ENCODE measurements at places on chromosomes 13 and 19.
A peak's percentile ranks its signal among the peaks of the same experiment; 100 is the strongest.

- no peak for DNase-seq
Observed at GRCh38 chr13:99425485-99426341, 75.6 kb upstream of the TM9SF2 start.

DNA sequence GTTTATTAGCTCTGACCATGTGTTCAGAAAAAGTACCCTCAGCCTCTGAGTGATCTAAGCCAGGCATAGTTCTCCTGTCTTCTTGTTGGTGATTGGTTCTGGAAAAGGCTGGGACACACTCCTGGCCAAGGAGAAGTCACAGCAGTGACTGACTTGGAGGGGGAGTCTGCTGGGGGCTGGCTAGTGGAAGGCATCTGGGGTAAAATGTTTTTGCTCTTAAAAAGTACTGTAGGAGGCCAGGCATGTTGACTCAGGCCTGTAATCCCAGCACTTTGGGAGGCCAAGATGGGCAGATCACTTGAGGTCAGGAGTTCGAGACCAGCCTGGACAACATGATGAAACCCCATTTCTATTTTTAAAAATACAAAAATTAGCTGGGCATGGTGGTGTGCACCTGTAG, 21.7 kb downstream of the FAM187B start:
- no peak for DNase-seq

DNA sequence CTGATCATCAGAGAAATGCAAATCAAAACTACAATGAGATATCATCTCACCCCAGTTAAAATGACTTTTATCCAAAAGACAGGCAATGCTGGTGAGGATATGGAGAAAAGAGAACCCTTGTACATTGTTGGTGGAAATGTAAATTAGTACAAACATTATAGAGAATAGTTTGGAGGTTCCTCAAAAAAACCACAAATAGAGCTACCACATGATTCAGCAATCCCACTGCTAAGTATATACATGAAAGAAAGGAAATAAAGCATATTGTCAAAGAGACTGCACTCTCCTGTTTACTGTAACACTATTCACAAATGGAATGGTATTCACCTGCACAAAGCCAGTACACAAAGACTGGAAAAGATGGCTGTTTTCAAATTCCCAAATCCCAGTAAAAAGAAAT, 1233.7 kb downstream of the PCDH17 start:
- no peak for DNase-seq

DNA sequence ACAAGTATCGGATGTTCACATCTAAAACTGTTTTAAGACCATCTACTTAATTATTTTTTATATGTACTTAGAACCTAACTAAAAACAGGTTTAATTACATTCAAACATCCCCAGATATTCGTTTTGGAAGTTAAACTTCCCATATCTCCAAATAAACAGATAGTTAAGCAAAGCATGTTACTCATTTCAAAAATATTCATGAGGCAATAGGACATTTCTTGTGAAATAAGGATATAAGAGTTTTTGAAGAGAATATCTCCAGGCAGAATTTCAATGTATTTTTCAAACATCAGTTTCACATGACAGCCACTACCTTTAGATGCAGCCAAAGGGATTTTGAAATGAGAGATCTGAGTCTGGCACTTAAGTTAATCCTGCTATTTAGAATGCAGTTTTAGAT, 697.5 kb downstream of the SLITRK1 start:
- DNase-seq = no peak

DNA sequence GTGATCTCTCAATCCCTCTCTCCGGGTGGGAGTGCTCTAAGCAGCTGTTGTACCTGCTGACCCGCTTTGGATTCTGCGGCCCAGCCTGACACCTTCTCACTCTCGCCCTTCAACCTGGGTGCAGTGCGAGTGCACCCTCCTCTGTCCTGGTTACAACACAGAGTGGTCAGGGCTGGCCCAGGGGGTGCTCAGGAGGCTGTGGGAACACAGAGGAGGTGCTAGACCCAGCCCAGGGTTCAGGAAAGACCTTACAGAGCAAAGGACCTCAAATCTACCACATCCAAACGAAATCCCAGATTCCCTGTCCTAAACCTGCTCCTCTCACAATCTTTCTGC, 23.7 kb downstream of the ZNF175 start:
- no peak for DNase-seq

GRCh38 chr19:7645163-7645562, 8.3 kb downstream of the STXBP2 start:
- no peak for DNase-seq

GRCh38 chr19:34145741-34146202, 26.5 kb upstream of the LSM14A start:
- peak; percentile 31 for DNase-seq

DNA sequence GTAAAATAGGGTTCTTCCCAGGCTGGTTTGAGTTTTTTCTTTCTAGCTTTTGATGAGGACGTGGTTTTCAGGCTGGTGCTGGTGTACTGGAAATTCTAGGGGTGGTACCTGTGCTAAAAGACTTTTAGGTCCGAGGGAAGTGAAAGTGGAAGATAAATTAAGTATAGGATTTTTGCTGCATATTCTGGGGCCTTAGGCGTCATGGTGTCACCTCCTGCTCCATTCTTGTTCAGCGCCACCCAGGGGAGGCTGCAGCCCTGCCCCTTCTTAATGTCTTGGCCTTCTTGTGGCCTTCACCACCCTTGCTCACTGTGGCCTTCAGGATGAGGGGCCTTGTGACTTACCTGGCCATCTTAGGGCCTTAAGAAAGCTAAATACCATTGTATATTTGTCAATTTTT, 12.4 kb downstream of the ZNF552 start:
- no peak for DNase-seq

GRCh38 chr13:40992678-40993518, 26.2 kb downstream of the ELF1 start:
- no peak for DNase-seq

- DNase-seq = no peak
Observed at GRCh38 chr13:52892925-52893324, 44.5 kb upstream of the PCDH8 start.

DNA sequence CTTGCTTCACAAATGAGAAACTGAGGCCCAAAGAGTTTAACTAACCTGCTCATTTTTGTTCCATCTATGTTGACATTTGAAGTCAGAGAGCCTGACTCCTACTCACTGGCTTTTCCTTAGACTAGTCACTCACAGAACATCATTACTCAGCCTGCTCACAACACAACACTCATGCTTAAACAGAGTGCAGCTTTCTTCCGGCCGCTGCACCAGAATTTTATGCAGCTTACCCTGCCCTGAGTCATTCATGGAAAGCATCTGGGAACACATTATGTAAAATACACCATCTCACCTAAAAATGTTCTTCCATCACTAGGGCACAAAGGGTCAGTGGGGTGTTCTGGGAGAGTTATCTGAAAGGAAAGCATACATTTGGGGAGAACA, 303.4 kb downstream of the SPRY2 start:
- no peak for DNase-seq

Data from activated T-helper 1 cell treated with anti-CD3 and anti-CD28 coated beads, Interleukin-12 subunit alpha, Interleukin-12 subunit beta, Interleukin-2, Interleukin-4 antibody, amounts not matched to agents 30 ng/mL and 10 ng/mL and 1 ng/mL, durations not matched to agents 14 hours and 24 hours and 36 hours (primary cell).